ENCODE measurements at places on chromosomes 5 and 9.

DNA sequence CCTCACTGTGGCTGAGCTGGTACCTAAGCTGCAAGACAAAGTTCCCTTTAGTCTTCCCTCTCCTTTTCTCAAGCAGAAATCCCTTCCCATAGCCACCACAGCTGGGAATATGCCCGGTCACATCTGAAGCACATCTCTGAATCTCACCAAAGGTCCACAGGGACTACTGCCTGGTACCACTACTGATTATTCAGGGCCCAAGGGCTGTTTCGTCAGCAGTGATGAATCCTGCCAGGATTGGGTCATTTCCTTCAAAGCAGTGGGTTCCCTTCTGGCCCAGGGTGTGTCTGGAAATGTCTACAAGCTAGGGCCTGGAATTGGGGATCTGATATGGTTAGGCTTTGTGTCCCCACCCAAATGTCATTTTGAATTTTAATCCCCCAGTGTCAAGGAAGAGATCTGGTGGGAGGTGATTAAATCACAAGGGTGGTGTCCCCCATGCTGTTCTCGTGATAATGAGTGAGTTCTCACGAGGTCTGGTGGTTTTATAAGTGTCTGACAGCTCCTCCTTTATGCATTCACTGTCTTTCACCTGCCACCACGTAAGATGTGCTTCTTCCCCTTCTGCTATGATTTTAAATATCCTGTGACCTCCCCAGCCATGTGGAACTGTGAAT, 83.2 kb upstream of the FST start:
- DNase-seq = no peak

GRCh38 chr5:109378095-109378494, 31.7 kb downstream of the PJA2 start:
- DNase-seq = no peak

- no peak for DNase-seq
Measured at GRCh38 chr9:80078826-80079225, 507.1 kb downstream of the TLE4 start.

DNA sequence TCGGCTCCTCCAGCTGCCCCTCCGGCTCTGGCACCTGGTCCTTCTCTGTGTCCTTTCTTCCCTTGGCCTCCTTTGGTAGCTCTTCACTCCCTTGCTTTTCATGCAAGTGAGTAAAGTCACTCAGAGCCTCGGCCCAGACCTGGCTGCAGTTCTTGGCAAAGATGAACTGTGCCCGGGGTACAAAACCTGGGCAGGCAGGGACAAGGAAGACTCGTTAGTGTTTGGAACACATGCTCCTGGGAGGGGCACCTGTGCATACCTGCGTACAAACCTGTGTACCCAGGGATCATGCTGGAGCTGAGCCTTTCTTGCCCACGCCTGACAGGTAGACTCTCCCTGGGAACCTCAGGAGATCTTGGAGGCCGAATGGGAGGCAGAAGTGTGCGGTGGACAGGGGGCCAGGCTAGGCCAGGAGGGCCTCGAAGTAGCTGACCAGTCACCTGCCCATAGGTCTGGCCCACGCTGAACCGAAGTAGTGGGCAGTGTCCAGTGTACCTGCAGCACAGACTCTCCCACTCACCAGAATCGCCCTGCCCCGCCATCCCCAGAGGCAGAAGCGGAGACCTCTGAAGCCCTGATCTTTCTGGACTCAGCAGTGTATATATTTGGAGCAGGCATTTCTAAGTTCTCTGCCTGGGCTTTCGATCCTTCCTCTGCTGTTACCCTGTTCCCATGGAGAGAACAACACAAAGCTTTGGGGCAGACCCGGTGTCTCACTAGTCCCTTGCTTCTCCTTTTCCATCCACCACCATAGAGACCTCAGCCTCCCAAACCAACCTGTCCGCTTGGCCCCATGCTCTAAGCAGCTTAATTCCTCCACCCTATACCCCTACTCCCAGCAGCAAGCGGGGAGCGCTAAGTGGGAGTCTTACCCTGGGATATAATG, 41.9 kb upstream of the TESK1 start:
- DNase-seq = no peak

GRCh38 chr9:14471041-14471440, 157.1 kb upstream of the NFIB start:
- no peak for DNase-seq

GRCh38 chr9:93207326-93207814, 23.4 kb downstream of the WNK2 start:
- DNase-seq = no peak

- DNase-seq = no peak
Measured at GRCh38 chr5:179165421-179166170, 105.4 kb downstream of the ZNF354C start.
